ENCODE measurements at places on chromosomes 13 and 19. TPM values are rescaled to one million over a fixed set of nuclear protein-coding genes. Genes with fewer than 3 reads are reported as not detected.

OR7D2 gene
- polyA plus RNA-seq: 0.06 TPM

PET100 gene
- 125 TPM for polyA plus RNA-seq

PRR20C gene
- not detected for polyA plus RNA-seq

ERFL gene
- 0.06 TPM for polyA plus RNA-seq

ZNF430 gene
- polyA plus RNA-seq: 12.2 TPM

MVB12A gene
- polyA plus RNA-seq: 52.7 TPM

ZNF20 gene
- polyA plus RNA-seq: 6.3 TPM

ADGRE2 gene
- 0.40 TPM for polyA plus RNA-seq

PSG1 gene
- 0.11 TPM for polyA plus RNA-seq

RYR1 gene
- 5.0 TPM for polyA plus RNA-seq

CALR3 gene
- polyA plus RNA-seq: 0.12 TPM

ALOX5AP gene
- polyA plus RNA-seq: 6.0 TPM

KLK14 gene
- 0.17 TPM for polyA plus RNA-seq

SELENOV gene
- polyA plus RNA-seq: 7.6 TPM

ZNF534 gene
- polyA plus RNA-seq: 0.58 TPM

PLIN4 gene
- 0.57 TPM for polyA plus RNA-seq

ZNF709 gene
- polyA plus RNA-seq: 8.2 TPM

GPR18 gene
- 0.19 TPM for polyA plus RNA-seq

FARP1 gene
- 256 TPM for polyA plus RNA-seq

ZNF560 gene
- polyA plus RNA-seq: 0.50 TPM

MTRF1 gene
- 17.1 TPM for polyA plus RNA-seq

PCSK4 gene
- polyA plus RNA-seq: 2.7 TPM

CYP2A7 gene
- not detected for polyA plus RNA-seq
